Activated CD4-positive, alpha-beta T cell treated with anti-CD3 and anti-CD28 coated beads for 24 hours (primary cell): ENCODE measurements at places on chromosomes 7 and 10.

- peak; percentile 31 for DNase-seq
Observed at GRCh38 chr10:99329304-99329553, at the start of gene CNNM1. CNNM1 (plus strand) TSS chr10:99329356; CDS start chr10:99329388, 32 bp downstream.

DNA sequence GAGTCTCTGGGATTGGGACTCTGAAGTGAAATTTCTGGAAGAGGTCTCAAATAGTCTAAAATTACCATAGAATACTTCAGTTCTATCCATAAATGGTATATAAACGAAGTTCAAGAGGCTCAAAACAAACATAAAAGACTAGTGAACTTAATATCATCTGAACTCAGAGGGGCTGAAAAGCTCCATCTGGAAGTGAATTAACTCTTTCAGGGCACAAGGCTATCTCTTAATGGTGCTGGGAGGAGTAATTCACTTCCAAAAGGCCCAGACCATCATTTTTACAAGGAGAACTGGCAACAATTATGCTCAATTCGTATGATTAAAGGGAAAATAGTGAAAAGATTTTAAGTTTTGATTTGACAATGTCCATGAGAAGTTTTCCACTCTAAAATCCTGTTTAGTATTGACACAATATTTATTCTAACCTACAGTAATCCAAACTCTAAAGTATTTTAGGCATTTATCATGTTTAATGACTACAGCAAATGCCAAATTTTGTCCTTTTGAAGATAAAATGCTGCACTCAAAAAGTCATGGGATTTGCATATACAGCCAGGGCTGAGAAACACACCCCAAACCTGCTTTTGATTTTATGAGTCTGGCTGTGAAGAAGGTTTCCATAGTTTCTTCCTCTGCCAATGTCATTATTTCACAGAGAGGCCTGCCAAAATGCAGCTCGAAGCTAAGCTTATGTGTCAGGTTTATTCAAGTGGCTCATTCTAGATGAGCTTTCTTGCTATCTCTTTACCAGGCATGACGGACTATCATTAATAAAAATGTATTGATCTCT lies 143.9 kb downstream of the HIBADH start:
- DNase-seq, result no peak

DNA sequence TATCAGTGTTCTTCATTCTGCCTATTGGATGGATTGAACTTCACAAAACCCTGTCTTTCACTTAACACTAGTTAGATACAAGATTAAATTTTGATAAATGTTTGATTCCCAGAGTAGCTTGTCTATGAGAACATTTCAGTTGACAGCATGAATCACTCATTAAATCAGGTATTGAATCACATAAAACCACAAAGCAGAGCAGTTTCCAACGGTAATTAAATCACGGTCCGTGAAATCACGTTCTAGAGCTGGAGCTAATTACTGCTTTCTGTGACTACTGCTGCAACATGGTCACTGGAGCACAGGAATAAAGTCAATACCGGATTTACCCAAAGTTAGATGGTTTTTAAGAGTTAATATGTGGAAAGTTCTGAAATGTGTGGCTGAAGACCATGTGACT lies 257.8 kb upstream of the PCDH15 start:
- DNase-seq, result no peak

- no peak for DNase-seq
Observed at GRCh38 chr10:124917428-124918190, 24.3 kb upstream of the ZRANB1 start.

GRCh38 chr10:132813560-132814468 lies 27.9 kb upstream of the NKX6-2 start:
- DNase-seq, result no peak

DNA sequence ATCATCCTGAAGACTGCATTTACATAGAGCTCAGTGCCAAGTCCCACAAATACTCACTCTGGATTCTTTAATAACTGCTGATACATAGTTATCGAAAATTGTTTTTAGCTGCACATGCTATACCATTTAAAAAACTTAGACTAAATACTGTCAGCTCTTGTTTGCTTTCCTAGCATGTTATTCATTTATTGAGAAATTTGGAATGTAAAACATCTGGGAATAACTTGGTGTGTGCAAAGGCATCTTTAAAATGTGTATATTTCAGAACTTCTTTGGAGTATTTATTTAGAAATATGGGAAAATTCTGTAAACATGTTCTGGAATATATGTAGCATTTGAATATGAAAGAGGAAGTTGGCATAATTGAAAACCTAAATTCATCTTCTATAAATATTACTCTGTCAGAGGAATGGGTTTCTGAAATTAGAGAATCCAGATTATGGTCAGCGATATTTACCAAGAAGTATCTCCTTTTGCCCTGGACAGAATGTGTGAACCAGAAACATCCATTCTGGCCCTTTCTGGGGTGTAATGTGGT lies 119.7 kb downstream of the ARID5B start:
- DNase-seq, result no peak

GRCh38 chr10:101993221-101993620 lies 62.8 kb downstream of the ARMH3 start:
- DNase-seq, result no peak
